Activated CD8-positive, alpha-beta memory T cell treated with anti-CD3 and anti-CD28 coated beads for 1 hour (primary cell): ENCODE measurements at places on chromosomes 12 and 14.

- no peak for DNase-seq
Measured at GRCh38 chr14:103343905-103344797, 10.1 kb downstream of the EIF5 start.

DNA sequence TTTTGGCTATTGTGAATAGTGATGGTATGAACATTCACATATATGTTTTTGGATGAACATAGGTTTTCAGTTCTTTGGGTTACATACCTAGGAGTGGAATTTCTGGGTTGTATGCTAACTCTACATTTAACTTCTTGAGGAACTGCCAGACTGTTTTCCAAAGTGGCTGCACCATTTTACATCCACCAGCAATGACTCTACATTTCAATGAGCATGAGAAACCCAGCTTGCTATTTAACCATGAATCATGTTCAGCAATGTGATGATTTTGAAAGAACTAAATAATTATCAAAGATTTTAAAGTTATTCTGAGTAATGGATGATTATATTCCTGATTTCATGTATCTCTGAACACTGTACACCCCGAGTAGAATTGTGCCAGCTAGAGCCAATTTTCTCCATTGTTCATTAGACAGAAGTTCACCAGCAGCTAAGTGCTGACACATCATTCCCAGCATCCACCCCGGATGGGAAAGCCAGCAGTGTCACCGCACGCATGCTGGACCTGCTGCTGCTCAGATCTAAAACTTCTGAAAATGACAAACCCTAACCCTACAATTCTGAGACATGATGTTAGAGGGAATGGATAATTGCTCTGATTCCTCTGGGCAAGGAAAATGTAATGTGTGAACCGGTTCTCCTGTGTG, 13.3 kb upstream of the ANAPC5 start:
- no peak for DNase-seq

DNA sequence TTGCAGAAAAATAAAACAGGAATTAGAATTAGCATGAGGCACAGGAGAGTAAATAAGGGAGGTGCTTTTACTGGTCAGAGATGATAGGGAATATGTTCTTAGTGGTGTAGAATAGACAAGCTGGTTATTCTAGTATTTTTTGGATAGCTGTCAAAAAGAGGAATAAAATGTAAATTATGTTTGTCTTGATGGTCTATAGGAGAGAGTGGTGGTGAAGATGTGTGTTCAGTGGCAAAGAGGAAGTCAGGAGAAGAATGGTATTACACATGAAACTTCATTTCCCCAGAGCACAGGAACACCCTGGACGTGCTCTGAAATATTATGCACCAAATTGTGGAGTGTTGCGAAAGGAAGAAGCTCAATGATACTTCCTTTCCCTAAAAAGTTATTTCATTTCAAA, 27.8 kb downstream of the MUCL1 start:
- DNase-seq, result no peak

DNA sequence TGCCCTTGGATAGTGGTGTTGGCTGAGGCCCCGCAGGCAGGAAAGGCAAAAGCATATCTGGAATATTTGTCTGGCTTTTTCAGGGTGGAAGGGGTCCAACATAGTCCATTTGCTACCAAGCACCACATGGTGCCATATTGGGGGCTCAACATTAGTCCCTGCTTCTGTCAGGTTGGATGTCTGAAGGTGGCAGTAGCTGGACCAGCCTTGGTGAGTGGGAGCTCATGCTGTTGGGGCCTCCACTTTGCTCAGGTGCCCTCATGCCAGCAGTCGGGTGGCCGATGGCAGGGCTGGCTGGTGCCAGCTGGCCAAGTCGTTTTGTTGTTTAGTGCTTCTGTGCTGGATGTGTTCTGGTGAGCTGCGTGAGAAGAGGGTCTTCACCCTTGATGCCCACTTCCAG, 135.3 kb downstream of the PAPOLA start:
- DNase-seq, result no peak

GRCh38 chr14:91830777-91831176, 36.6 kb downstream of the TC2N start:
- DNase-seq, result no peak

- no peak for DNase-seq
Measured at GRCh38 chr12:27555925-27556778, 32.1 kb downstream of the PPFIBP1 start.

DNA sequence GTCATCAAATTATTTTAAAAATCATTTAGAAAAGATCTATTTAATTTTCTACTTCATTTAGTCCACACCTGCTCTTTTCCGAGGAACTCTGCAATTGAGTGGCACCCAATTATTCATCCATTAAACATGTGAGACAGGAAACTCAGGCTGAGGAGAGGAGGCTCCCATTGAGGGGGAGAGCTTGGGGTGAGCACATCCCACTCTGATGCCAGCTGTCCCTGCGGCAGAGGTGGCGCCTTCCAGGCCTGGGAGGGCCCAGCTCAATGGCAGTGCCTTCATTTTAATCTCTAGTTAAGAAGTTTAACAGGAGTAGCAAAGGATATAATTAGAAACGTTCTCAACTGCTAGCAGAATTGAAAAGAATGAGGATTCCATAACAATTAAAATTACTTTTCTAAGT, 92.0 kb downstream of the ITPR2 start:
- no peak for DNase-seq

GRCh38 chr12:64187794-64188193, 34.3 kb downstream of the KICS2 start:
- DNase-seq, result no peak

GRCh38 chr14:78403278-78403815, 233.2 kb downstream of the NRXN3 start:
- DNase-seq, result no peak

GRCh38 chr14:31275731-31276130, 68.1 kb upstream of the HECTD1 start:
- no peak for DNase-seq

DNA sequence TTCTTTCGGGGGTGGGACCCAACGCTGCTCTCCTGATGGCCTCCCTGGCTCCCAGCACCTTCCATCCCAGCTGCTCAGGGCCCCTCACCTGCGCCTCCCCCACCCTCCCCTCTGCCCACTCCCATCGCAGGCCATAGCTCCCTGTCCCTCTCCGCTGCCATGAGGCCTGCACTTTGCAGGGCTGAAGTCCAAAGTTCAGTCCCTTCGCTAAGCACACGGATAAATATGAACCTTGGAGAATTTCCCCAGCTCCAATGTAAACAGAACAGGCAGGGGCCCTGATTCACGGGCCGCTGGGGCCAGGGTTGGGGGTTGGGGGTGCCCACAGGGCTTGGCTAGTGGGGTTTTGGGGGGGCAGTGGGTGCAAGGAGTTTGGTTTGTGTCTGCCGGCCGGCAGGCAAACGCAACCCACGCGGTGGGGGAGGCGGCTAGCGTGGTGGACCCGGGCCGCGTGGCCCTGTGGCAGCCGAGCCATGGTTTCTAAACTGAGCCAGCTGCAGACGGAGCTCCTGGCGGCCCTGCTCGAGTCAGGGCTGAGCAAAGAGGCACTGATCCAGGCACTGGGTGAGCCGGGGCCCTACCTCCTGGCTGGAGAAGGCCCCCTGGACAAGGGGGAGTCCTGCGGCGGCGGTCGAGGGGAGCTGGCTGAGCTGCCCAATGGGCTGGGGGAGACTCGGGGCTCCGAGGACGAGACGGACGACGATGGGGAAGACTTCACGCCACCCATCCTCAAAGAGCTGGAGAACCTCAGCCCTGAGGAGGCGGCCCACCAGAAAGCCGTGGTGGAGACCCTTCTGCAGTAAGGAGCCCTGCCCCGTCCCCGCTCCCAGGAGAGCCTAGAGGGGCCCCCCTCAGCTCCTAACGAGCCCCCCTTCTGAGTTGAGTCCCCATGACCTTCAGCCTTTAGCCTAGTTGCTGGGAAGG, at the start of gene HNF1A:
Gene HNF1A (plus strand): TSS at position 248 of the 924 bp plus-strand sequence. CDS start 226 bp downstream, at position 474.
- no peak for DNase-seq

DNA sequence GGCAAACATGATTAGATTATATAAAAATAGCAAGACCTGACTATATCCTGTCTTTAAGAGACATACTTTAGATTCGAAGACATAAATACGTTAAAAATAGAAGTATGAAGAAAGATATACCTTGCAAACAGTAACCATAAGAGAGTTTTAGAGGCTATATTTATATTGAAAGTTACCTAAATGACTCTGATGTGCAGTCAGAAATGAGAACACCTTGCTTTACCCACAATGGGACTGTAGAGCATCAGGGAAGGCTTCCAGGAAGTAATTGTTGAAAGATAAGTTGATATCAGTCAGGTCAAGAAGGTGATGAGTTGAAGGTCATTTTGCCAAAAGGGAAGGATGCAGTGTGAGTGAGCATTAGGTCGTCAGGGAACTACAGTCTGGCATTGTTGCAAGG, 110.2 kb downstream of the NEDD1 start:
- DNase-seq, result no peak

DNA sequence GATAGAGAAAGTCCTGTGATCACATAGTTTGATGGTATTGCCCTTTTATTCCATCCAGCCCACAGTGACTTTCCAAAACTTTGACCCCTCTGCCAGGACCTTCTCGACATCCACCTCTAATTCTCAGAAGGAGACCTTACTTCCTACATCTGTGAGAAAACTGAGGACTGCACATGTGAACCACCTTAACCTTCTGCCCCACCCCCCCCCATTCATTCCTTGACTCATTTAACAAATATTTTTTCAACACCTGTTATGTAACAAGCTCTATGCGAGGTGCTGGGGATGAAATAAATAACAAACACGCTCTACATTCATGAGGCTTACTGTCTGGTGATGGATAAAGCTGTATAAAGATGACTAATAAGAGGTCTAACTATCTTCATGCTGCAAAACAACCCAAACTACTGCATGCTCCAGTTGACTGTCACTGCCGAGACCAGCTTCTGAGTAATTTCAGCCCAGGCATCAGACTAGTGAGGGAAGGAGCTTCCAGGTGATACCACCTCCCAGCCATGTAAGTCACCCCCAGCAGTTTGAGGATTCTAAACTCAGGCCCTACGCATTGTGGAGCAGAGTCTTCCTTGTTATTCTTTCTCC, 1.9 kb upstream of the HAL start:
- no peak for DNase-seq

DNA sequence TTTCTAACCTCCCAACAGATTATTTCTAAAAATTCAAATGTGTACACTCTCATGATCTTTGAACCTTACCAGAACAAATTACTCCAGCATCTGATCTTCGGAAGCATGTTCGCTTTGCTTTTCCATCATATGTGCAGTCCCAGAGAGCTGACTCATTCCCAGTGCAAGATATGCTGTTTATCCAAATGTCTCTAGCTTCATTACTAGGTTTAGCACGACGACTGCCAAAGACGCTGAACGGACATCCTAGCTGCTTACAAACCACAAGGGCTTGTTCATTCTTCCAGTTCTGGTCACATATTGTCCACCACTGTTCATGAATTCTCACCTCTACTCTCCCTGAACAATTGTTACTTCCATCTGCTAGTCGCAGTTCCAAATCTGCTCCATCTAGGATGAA, 40.5 kb downstream of the CD163L1 start:
- no peak for DNase-seq

DNA sequence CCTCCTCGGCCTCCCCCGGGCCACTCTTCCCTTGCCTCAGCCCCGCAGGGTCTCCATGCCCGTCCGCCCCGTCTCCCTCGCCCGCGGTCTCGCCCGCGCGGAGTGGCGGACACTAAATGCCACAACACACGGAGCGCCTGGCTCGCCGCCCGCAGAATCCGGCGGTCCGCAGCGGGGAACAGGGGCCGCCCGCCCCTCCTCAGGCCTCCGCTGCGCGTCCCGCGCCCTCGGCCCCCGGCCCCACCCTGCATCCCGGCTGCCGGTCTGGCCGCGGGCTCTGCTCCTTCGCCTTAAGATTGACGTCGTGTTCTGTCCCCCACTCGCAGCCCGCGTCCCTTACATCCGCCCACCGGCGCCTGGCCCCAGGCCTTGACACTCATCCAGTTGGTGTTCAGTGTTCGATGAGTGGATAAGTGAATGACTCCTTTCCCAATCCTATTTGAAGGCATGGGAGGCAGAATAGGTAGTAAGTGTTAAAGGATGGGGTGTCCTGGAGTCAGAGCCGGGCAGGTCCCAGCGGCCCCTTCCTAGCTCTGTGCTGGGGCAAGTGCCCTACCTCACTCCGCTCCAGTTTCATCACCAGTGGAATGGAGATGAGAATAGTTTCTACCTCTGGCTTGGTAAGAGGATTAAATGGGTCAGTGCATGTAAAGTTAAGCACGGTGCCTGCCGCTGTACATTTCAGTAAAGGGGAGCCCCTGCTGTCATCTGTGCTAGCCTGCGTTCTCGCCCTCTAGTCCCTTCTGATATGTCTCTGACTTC, 622 bp downstream of the TECPR2 start:
- DNase-seq, result no peak
